ENCODE measurements at places on chromosomes 12 and 14.

DNA sequence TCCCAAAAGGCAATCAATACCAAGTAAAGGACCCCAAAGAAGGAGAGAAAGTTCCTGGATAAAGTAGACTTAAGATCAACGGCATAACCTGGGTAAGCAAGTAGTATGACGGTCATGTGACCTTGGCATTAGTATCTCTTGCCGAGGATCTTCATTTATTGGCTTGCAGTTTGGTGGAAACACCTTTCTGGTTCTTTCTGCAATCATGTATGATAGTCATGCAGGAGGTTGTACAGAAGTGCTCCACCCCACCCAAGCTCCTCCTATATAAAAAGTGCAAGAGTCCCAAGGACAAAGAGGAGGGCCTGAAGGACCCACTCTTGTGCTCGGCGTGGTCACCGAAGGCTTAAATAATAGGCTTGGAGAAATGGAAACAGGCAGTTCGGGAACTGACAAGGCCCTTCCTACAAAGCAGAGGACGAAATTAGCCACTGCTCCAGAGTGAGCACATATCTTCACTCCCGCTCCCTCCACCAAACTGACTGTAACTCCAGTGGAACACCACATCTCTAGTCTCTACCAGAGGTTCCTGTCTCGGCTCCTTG lies 750 bp downstream of the CS start:
- DNase-seq, result no peak

- DNase-seq, result no peak
Measured at GRCh38 chr12:78888568-78888967, 24.0 kb downstream of the SYT1 start.

GRCh38 chr12:31950088-31950487 lies 9.1 kb upstream of the RESF1 start:
- no peak for DNase-seq

DNA sequence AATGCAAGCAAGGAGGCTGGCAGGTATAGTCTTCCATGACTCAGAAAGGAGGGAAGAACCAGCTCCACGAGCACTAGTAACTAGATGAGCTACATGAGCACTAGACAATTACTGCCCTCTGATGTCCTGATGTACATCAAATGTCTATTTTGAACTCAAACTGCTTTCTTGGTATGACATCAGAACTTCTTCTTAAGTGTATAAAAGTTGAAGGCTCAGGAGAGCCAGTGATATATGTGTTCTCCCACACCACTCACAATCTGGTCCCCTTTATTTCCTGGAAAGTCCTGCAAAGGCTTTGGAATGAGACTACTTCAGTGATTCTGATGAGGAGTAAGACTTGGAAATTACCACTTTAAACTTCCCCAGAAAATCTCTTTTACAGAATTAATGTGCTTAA lies 18.5 kb upstream of the DHRS7 start:
- no peak for DNase-seq

DNA sequence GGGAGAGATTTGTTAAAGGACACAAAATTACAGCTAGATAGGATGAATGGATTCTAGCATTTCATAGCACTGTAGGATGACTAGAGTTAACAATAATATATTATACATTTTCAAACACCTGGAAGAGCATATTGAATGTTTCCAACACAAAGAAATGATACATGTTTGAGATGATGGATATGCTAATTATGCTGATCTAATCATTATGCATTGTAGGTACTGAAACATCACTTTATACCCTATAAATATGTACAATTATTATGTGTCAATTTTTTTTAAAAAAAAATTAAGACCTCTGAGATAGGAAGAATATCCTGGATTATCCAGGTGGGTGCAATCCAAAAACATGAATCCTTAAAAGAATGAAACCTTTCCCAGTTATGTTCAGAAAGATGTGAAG lies 100.3 kb upstream of the CPNE8 start:
- DNase-seq, result no peak

DNA sequence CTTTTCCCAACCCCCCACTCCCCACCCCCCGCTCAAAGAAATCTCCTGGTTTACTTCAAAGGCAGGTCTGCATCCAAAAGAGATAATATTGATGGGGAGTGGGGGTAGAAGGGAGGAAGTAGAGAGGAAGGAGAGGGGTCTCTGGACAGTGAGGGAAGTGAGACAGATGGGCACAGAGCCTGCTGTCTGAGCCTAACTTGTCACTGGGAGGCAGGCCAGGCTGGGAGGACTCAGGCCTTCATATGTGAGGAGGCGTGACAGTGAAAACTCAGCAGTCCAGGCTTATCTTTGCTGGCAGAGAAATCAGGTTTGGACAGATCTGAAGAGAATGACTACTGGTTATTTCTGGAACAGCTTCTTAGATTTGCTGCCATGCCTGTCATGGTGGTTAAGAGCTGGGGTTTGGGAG lies 192.3 kb downstream of the NUAK1 start:
- no peak for DNase-seq

DNA sequence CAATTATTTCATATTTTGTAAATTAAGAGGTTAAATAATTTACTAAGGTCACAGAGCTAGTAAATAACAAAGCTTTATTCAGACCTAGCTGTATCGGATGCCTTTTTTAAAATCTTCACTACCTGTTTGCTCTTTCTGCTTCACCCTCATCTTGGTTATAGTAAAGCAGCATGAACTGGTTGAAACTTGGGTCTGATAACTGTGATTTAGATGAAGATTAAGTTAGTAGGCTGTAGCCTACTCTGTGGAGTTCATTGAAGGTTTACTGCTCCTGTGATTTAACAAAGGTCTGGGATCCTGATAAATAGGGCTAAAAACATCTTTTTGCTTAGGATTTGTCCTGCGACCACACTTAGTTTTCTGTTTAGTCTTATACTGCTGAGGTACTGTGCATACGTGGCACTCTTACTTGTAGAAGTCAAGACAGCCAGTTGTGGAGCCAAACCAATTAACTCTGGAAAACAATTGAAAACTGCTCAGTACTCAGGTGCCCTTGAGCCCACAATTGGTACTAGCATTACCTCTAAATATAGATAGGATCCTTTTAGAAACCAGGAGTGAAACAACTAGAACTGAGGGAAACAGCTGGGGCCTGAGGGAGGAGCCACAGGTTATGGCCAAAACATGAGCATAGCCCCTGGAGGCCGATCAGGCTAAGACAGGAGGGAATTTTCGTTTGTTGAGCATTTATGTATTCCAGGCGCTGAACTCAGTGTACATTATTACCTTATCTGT lies 2.3 kb downstream of the SPATS2 start:
- no peak for DNase-seq

- no peak for DNase-seq
Measured at GRCh38 chr12:98684199-98684598, 39.1 kb downstream of the APAF1 start.

DNA sequence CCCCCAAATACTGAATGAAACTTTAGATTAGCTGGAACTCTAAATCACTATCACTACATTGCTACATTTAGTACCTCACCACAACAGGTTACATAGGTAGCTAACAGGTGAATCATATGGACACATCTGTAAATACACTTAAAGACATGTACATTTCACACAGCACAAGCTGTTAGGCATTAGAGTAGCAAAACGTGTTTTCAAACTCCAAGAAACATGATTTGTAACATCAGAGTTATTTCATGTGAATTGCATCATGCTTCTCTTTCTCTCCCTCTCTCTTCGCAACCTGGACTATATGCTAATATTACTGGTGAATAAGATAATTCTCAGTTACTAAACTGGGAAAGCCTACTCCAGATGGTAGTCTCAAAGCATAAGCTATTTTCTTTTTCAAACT lies 4.3 kb downstream of the SEL1L start:
- DNase-seq, result no peak

DNA sequence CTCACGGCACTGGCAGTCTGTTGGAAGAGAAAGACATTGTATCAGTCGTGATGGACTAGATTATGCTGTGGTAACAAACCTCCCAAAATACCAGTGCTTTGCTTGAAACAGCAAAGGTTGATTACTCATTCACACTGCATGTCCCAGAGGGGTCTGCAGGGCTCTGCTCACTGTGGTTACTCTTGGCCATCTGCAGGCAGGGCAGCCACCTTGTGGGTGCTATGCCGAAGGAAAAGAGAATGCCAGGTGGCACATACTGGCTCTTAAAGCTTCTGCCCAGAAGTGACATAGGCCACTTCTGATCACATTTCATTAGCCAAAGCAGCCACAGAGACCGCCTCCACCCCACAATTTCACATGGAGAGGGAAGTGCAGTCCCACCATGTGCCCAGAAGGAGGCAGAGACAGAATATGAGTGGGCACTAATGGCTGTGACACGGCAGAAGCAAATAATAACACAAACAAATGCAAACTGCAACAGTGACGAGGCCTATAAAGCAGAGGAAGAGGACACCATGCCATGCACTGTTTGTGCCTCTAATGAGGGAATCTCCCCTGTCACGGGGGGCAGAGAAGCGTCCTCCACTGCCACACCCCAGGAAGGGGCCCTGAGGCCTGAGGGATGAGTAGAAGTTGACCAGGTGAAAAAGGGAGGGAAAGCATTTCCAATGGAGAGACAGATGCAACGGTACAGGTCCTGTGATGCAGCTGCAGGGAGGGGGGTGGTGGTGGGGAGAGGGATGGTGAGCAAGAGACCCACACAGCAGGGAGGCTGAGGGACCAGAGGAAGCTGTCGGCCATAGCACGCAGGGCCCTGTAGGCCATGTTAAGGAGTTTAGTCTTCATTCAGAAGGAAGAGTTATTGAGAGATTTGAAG lies 51.7 kb upstream of the KICS2 start:
- no peak for DNase-seq

DNA sequence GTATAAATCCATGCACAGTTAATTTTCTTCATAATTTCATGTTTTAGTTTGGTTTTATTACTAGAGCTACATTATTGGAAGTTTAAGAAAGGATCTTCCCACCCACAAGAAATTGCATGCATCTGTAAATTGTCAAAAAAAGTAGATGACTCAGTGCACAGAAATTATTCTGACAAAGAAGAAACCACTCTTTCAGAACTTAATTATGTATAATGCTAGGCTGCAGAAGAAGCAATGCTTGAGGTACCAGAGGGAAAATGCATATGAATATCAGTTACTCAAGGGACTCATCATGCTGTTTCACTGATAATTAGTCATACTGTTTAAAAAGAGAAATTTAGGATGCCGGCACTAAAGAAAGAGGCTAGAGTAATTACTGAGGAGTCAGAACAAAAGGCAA lies 147.0 kb downstream of the SLC16A7 start:
- DNase-seq, result no peak

DNA sequence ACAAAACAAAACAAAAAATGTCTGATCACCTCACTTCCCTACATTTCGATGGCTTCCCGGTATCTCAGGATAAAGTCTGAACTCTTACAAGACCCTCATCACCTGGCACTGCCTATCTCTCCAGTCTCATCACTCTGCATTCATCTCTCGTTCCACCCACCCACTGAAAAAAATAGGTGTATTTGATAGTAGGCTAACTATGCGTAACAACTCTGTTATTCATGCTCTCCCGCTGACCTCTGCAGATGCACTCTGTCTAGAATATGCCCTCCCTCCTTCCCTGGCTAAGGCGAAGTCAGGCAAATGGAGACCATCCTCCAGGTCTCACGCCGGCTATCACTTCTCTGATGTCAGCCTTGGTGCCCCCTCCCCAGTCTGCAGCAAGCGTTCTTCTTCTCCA lies 44.9 kb downstream of the EFCAB11 start:
- DNase-seq, result no peak

- no peak for DNase-seq
Measured at GRCh38 chr12:132006056-132006680, 56.4 kb downstream of the EP400 start.

DNA sequence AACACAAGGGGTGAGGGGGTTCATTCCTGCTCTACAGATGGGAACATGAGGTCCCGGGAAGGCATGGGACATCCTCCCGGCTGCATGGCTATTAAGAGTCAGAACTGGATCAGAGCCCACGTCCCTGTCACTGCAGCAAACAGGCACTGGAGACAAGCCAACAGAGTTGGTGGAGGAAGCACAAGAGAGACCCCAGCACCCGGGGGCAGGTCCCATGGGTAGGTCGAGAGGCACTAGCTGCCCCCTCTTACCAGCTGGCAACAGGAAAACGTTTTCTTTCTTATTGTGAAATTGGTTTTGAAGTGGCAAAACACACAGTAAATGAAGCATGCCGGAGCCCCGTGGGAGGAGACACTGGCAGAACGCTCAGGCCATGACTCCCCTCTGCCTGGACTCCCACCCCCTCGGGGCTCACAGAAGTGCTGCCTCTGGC lies 43.6 kb downstream of the SYNE3 start:
- no peak for DNase-seq

DNA sequence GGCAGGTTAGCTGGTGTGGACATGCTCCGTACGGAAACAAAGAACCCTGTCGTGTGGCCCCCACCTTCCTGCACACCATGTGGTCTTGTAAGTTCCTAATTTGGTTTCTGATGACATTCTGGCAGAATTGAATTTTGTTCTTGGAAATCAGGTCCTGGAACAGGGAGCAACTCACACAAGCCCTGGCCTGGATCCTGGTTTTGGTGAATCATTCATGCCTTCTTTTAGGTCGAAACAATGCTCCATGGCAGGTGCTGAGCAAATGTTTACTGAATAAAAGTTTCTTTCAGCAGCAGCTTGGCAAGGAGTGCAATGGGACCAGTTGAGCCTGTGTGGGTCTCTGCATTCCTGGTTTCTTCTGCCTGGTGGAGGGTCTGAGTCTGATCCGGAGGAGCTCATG lies 978.4 kb downstream of the BCL11B start:
- no peak for DNase-seq

- no peak for DNase-seq
Measured at GRCh38 chr12:768434-768833, 16.1 kb downstream of the WNK1 start.

GRCh38 chr14:51666826-51667225 lies 15.1 kb downstream of the FRMD6 start:
- no peak for DNase-seq

- DNase-seq, result no peak
Measured at GRCh38 chr14:33682760-33683159, 268.1 kb downstream of the EGLN3 start.

GRCh38 chr12:89029961-89030360 lies 322.3 kb downstream of the DUSP6 start:
- DNase-seq, result no peak

GRCh38 chr12:73301530-73301929 lies 1029.4 kb downstream of the TRHDE start:
- DNase-seq, result no peak

GRCh38 chr12:508795-509194 lies 49.1 kb downstream of the B4GALNT3 start:
- no peak for DNase-seq

- DNase-seq, result no peak
Measured at GRCh38 chr12:122355706-122356105, 66.8 kb downstream of the CLIP1 start.

- no peak for DNase-seq
Measured at GRCh38 chr12:108193917-108194316, 64.8 kb downstream of the WSCD2 start.

GRCh38 chr14:105935384-105935783 lies 409.0 kb downstream of the TMEM121 start:
- DNase-seq, result no peak

All from stimulated activated CD4-positive, alpha-beta T cell treated with anti-CD3 and anti-CD28 coated beads, TNF-alpha, amount 100 ng/mL, for 24 hours (primary cell).